Suppressor macrophage (primary cell): ENCODE measurements at places on chromosomes 7 and 10.
A peak's percentile ranks its signal among the peaks of the same experiment; 100 is the strongest.

DNA sequence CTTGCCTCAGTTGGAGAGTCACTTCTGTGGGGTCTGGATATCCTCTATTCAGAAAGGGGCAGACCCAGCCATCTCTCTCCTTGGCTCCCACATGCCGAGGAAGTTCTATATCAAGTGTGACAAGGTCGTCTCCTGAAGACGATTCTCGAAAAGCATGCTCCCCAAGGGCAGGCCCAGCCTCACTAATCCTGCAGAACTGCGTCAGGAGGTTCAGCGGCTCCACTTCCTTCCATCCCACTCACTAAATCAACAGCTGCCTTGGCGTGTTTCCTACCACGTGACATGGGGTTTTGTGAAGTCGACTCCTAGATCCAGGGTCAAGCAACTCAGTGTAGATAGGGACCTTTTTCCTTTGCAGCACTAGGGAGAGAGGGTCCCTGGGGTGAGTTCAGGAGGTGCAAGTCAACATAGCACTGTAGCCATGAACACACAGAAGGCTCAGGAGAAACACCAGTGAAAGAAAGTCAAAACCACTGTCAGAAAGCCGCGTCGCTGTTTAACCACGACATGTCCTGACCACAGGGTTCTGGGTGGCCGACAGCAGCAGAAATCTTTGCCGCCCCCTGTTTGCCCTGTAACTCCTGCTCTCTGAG is 156.4 kb downstream of the PRPF18 start:
- DNase-seq: peak; percentile 47

- DNase-seq: no peak
These were observed 175.5 kb upstream of the KLF6 start for GRCh38 chr10:3960496-3960895.

GRCh38 chr10:13815756-13816155 is 229.0 kb downstream of the PRPF18 start:
- no peak for DNase-seq

DNA sequence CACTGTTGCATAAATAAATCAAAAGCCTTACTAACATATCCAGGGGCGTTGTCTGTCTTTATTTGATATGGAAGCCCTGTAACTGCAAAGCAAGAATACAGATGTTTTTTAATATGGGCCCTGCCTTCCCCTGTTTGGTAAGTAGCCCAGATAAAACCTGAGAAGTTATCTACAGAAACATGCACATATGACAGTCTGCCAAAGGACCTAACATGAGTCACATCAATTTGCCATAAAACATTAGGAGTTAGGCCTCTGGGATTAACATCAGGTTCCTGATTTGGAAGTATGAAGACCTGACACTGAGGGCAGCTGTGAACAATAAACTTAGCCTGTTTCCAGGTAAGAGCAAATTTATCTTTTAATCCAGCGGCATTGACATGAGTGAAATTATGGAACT is 1588.8 kb downstream of the REEP3 start:
- DNase-seq: no peak

GRCh38 chr10:106136175-106136574 is 1028.3 kb downstream of the SORCS1 start:
- no peak for DNase-seq

DNA sequence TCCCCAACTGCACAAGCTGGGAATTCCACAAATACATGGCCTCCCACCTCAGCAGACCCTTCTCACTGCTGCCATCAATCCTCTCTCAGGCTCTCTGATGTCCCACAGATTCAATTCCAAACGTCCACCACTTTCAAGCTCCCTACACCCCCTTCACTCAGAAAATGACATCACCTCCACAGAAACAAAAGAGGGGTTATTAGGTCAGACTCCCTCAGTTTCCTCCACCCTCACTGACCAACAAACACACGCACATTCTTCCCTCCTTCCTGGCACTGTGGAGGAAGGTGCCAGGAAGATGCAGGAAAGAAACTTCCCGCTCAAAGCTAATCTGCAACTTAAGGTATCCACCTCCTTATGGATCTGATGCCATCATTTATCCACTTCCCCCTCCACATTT is 18.3 kb downstream of the ZNF438 start:
- DNase-seq: no peak

DNA sequence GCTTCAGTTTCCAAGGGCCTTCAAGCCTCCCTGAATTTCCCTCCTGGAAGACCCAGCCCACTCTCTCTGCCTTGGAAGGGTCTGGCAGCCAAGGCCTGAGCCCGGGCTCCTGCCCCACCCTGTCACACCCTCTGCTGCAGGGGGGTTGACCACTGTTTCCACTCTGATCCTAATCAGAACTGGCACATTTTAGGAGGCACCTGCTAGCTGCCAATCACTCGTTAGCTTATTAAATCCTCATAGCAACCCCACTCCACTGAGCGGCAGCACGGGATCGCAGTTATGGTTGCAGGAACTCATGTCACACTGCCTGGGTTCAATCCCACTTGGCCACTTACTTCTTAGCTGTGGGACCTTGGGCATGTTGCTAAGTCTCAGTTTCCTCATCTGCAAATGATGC is 12.9 kb downstream of the HSPB1 start:
- peak; percentile 62 for DNase-seq

DNA sequence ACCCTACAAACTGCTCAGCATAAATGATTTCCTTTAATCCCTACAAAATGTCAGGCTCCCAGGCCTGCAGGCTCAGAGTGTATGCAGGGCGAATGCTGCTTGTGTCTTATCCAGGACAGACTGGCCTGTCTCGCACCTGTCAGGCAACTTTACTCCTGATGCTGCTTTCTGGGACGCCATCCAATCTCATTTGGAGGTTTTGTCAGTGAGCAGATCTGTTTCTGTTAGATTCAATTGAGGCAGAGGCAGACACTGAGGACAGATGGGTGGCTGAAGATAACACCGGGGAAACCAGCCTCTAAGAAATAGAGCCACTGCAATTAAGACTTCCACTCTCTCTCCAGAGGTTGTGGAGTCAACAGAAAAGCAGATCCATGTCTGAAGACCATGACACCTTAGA is 115.6 kb downstream of the DPP6 start:
- DNase-seq: no peak

- DNase-seq: no peak
These were observed 757.1 kb downstream of the AUTS2 start for GRCh38 chr7:70355198-70356020.
